ENCODE measurements at places on chromosomes 2 and 18.

GRCh38 chr2:240126731-240127130 is 9.4 kb downstream of the COPS9 start:
- DNase-seq, result no peak

GRCh38 chr2:30296496-30296895 is 65.2 kb downstream of the LBH start:
- no peak for DNase-seq

- DNase-seq, result no peak
Measured at GRCh38 chr2:32553829-32554432, 73.9 kb upstream of the TTC27 start.

DNA sequence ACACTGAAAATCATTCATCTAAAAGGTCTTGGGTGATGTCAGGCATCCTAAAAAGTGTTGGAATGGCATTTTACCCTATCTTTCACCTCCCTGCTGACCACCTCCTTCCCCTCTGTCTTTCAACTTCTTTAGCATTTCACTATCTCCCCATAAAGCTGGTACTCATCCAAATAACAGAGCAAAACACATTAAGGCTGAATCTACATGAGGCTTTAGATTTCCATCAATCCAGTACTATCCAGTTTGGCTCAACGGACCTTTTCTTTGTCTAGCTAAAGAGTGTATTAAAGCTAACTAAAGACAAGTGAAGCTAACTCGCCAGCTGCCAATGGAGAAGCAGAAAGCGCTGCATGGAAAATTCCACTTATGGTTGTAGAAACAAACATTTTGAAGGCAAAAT is 122.5 kb upstream of the NCKAP5 start:
- no peak for DNase-seq

- no peak for DNase-seq
Measured at GRCh38 chr2:176072951-176073904, 10.5 kb downstream of the EVX2 start.

DNA sequence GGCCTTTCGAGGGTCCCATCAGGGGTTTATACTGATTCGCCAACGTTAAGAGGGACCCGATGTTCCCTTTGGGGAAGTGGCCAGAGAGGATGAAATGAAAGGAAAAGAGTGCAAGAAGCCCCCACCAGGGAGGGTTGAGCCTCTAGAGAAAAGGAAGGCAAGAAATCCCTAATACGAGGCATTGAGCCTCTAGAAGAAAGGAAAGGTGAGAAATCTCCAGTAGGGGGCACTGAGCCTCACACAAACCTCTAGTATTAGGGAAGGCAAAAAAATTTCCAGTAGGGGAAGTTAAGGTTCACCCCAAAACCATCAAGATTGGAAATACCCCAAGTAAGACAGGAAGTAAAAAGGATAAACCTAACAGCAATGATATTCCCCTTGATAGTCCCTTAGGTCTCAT is 9.8 kb upstream of the SAP130 start:
- DNase-seq, result no peak

DNA sequence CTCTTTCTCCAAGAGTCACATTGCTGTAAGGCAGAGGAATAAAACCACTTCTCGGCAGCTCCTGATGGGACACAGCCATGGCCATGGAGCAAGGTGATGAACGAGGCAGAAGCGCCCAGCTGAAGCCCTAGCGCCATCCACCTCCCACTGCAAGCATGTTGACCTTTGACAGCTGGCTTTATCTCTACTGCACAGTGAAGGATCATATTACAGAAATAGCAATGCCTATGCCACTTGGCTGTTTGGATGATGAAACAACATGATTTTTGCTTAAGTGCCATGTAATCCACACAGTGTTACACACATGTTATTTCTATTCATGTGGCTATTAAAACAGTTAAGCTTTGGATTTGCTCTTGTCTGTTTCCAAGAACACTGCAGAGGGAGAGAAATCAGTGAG is 167.7 kb downstream of the VAPA start:
- DNase-seq, result no peak

GRCh38 chr2:49255409-49255971 is 101.2 kb upstream of the FSHR start:
- DNase-seq, result no peak

- no peak for DNase-seq
Measured at GRCh38 chr2:191176801-191177438, 26.1 kb upstream of the STAT4 start.

DNA sequence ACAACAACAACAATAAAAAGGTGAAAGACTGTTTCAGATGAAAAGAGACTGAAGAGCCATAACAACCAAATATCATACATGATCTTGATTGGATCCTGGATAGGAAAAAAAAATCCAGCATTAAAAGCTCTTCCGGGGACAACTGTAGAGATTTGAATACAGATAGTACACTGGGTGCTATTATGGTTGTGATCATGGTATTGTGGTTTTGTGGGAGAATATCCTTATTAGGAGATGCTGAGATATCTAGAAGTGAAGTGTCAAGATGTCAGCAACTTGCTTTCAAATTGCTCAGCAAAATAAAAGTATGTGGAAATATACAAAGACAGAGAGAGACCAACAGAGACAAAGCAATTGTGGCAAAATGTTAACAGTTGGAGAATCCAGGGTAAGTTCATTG is 15.5 kb upstream of the SPATA3 start:
- DNase-seq, result no peak

DNA sequence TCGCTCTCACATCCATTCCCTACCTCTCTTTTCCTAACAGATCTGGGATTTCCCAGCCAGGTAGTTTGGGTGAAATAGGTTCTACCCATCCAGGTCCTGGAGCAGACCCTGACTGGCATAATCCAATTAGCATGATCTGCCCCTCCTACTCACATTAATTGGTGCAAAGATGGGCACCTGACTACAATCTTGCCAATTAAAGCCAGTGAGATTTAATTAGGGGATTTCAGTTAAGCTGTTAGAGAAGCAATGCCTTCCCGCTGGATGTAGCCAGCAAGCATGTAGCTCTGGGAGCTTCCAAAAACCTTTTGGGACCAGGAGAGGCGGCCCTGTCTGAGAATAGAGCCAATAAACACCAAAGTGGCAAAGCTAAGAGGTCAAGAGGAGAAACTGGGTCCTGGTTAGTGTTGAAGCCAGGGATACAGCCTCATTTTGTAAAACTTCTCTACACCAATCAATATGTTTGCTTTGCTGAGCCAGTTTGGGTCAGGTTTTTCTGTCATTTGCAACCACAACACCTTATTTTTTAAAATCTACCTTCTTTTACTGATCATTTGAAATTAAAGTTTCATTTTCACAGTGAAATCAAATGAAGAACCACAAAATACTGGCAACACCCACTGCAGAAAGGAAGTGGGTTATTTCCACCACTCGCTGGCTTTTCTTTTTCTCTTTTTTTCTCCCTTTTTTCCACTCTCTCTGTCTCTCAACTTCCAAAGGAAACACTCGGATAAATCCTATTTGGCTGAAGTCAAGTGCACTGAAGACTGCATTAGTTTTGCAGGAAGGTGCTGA is 3.2 kb upstream of the TTC39C start:
- no peak for DNase-seq

- DNase-seq, result no peak
Measured at GRCh38 chr18:67508146-67508545, 8.4 kb downstream of the DSEL start.

DNA sequence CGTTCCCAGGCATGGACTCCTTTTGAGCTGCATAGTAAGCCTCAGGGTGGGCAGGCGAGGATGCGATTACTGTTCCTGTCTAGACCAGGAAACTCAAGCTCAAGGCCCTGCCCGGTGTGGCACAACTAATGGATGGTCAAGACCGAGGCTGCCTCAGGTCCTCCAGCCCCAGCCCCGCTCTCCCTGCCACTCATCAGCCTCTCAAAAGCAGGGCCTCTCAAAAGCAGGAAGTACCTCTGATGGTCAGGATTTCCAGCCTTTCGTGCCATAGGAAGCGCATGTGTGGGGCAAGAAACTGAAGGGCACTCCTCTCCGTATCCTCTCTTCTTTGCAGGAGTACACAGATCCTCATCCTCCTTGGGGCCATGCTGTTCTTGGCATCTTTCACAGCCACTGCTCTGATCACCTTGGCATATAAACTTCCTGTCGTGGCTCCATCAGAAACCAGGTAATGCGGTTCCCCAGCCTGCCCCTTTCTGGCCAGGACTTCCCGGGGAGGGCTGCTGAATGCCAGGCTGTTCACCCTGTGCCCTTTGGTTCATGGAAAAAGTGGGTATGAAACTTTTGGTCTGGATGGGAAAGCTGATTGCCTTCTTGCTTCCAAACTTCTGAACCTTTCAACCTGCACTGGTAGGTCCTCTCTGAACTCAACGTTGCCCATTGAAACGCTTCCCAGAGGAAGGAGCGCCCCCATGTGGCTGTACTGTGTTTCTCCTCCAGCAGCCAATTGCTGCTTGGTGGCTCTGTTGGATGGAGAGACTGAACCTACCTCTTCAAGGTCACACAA is 82.8 kb upstream of the SEC11C start:
- no peak for DNase-seq

DNA sequence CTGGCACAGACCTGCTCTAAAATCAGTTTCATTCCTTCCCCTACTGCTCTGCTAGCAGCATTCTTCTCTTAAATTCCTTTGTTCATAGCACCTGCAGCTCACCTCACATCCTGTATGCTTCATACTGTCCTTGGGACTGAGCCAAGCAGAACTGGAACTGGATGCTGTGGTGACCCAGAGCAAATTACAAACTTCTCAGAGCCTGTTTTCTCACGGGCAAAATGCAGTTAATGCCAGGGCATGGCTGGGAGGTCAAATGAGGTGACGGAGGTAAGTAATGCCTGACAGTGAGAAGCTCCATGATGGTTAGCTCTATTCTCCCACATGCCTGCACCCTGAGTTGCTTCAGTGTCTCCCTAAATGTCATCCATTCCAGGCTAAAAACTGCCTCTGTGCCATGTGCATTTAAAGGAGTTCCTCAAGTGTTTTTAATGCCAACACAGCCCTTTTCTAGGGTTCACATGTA is 29.7 kb downstream of the C2orf42 start:
- DNase-seq, result no peak

DNA sequence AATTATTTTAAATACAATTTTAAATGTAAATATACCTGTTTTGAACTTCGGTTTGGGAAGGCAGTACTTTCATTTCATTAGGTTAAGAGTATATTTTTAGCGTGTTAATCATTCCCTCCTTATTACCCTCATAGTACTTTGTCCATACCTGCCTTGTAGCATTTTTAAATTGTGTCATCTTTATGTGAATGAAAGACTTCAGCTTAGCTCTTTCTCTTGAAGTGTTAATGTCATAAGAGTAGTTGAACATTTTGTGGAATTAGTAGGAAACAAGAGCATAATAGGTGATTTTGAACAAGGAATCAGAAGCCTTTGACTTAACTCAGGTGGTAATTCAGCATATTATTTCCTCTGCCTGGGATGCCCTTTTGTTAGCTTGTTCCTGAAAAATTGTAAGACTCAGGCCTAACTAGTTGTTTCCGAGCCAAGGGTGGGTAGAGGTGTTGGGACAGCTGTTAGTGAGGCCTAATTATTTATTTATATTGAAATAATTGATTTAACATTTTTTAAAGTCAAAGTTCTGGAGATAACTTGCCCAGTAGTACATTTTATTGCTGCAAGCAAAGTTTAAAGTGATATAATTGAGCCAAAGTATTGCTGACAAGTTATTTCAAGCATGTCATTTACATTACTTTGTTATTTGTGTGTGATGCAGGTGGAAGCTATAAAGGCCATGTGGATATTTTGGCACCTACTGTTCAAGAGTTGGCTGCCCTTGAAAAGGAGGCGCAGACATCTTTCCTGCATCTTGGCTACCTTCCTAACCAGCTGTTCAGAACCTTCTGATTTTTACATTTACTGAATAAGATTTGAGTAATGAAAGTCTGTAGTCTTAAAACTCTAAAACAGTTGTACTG is 38.7 kb downstream of the DDX1 start:
- DNase-seq, result no peak

DNA sequence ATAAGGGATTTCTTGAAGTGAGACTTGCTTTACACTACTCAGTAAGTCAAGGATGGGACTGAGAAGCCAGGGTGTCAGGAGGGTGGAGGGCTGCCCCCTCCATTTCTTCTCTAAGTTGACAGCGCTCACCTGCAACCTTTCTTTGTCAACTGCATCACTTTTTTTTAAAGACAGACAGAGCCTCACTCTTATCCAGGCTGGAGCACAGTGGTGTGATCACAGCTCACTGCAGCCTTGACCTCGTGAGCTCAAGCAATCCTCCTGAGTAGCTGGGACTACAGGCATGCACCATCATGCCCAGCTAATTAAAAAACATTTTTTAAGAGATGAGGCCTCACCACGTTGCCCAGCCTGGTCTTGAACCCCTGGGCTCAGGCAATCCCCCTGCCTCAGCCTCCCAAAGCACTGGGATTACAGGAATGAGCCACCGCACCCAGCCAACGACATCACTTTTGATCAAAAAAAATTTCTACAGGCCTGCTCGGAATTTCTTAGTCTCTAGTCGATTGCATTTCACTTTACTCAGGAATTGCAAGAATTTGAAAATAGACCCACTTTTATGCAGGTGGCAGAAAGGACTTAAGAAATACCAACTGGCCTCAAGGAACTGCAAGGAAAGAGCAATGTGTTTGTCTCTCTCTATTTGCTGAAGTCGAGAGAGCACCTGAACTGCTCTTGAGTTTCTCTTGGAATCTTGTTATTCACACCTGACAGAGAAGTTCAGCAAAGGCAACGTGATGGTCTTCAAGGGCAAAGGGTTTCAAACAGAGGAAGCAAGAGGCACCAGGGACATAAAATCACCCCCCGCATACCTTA is 101.4 kb downstream of the MYOM1 start:
- no peak for DNase-seq

DNA sequence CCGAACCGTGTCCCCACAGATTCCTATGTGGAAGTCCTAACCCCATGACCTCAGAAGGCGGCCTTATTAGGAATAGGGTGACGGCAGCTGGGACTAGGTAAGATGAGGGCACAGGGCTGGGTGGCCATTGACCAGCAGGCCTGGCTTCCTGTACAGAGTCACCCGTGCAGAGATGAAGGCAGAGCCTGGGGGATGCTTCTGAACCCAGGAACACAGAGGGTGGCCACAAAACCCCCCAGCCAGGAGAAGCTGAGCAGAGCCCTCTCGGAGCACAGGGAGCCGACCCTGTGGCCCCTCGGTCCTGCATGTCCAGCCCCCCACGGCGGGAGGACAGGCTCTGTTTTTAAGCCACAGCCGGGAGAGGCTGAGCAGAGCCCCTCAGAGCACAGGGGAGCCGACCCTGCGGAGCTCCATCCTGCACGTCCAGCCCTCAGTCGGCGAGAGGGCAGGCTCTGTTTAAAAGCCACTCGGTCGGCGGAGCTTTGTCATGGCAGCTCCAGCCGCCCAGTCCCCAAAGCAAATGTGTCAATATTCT is 2.7 kb downstream of the PDCD1 start:
- DNase-seq, result no peak

- no peak for DNase-seq
Measured at GRCh38 chr2:236216711-236217110, 47.5 kb downstream of the ASB18 start.

DNA sequence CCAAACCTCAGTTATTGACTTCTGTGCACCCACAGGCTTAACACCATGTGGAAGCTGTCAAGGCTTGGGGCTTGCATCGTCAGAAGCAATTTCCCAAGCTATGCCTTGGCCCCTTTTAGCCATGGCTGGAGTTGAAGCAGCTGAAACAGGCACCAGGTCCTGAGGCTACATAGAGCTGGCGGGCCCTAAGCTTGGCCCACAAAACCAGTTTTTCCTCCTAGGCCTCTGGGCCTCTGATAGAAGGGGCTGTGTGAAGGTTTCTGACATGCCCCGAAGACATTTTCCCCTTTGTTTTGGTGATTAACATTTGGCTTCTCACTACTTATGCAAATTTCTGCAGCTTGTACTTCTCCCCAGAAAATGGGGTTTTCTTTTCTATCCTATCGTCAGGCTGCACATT is 9.1 kb upstream of the TMX3 start:
- DNase-seq, result no peak

All from activated CD8-positive, alpha-beta memory T cell treated with anti-CD3 and anti-CD28 coated beads for 4 hours (primary cell).